ENCODE measurements at places on chromosomes 3 and 15.

- no peak for DNase-seq
Observed at GRCh38 chr15:101037090-101037830, 118.1 kb downstream of the LRRK1 start.

- no peak for DNase-seq
Observed at GRCh38 chr3:172516318-172517214, 6.7 kb downstream of the TNFSF10 start.

- no peak for DNase-seq
Observed at GRCh38 chr3:114622001-114622400, 328.2 kb downstream of the TIGIT start.

- DNase-seq = no peak
Observed at GRCh38 chr15:60406513-60407414, 9.0 kb upstream of the ANXA2 start.

DNA sequence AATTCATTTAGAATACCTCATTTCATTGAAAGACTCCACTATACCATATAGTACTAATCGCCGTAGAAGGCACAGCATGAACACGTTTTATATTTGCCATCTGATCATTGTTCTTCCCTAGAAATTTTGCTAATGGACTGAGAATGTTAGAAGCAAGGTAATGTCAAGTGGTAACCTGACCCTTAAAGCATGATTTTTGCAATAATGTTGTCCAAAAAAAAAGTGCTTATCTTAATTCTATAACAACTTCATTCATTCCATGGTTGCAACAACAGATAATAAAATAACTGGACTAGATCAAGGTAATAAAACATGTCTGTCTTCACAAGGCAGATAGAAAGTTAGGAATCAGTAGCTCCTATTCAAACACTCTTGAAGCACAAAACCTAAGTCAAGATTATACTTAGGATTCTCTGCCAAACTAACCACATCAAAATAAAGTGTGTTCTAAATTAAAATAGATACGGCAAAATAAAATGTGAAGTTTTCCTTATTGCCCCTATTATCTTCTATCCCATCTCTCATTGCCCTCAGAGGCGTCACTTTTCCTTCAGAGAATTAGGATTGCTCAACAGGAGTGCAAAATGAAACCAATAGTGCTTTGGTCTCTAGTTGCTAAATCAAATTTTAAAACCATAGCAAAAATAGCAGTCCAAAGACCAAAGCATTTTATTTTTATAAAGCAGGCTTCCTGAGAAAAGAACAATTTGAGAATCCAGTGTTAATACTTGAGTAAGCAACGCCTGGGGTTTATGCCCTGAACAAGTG lies 317.4 kb upstream of the UBE2E2 start:
- no peak for DNase-seq

DNA sequence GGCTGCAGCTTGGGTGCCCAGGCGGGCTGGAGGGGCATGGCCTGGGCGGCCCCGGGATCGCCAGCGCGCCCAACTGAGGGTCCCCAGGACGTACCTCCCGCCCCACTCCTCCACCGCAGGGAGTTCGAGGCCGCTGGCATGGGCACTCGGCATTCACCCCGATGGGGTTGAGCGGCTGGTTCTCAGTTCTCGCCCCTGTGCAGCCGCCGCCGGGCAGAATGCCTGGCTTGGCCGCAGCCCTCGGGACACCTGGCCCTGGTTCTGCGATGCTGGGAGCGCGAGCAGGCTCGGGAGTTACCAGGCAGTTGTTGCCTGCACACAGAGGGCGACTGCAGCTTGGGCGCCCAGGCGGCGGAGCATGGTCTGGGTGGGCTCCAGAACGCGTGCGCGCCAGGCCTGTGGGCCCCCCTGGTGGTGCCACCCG lies 121.4 kb downstream of the LMLN start:
- no peak for DNase-seq

DNA sequence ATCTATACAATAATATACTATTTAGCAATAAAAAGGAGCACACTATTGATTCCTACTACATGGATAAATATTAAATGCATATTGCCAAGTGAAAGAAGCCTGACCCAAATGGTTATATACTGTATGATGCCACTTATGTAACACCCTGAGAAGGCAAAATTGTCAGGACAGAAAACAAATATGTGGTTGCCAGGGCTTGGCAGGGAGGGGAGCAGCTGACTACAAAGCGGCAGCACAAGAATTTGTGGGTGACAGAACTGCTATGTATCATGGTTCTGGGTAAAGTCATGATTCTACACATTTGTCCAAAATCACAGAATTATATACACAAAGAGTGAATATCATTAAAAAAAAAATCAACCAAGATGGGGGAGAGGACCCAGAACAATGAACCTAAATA lies 22.5 kb downstream of the TBC1D2B start:
- no peak for DNase-seq

GRCh38 chr3:121064121-121064520 lies 156.1 kb downstream of the STXBP5L start:
- DNase-seq = no peak

GRCh38 chr3:159432682-159433340 lies 555.8 kb upstream of the IL12A start:
- no peak for DNase-seq

GRCh38 chr15:41567261-41567660 lies 8.2 kb downstream of the TYRO3 start:
- DNase-seq = no peak

DNA sequence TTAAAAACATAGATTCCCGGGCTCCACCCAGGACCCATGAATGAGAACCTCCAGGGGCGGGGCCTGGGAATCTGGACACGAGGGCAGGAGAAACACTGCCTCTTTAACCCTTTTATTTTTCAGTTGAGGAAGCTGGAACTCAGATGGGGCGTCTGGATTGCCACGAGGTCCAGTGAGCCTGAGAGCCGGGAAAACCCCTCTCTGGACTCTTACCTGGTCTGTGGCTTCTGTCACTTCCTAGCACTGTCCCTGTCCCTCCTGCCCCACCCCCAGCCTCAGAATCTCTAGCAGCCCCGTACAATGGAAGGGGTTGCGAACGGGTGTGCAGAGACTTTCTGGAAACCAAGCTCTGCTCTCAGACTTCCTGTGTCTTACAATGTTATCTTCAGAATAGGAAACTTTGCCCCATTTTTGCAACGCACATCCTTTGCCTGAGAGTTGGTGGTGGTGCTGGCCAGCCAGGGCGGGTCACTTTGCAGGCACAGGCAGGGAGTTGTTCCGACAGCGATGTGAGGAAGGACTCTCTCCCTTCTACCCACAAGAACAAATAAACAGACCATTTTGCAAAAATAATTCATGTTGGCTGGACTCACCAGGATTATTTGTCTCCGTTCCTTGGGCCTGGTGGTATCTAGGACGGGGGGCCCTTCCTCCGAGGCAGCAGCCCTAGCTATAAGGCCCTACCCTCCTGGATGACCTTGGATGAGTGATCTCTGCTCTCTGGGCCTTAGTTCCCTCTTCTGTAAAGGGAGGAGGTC lies 59.1 kb downstream of the SMAD6 start:
- no peak for DNase-seq

DNA sequence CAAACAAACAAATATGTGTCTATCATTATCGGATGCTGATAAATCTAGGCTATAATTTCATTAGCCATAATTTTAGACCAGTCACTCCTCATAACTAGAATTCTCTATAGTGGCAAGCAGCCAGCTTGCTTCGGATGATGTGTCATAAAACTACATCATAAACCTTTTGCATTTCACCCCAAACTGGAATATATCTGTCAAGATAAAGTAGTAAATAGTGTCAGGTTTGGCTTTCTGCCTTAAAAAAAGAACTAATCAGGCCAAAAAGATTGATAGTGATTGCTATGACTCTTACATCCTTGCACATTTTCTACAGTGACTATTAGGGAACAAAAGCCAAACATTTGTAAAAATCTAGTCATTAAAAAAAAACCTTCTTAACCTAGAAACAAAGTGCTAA lies 51.0 kb downstream of the DPPA2 start:
- no peak for DNase-seq

DNA sequence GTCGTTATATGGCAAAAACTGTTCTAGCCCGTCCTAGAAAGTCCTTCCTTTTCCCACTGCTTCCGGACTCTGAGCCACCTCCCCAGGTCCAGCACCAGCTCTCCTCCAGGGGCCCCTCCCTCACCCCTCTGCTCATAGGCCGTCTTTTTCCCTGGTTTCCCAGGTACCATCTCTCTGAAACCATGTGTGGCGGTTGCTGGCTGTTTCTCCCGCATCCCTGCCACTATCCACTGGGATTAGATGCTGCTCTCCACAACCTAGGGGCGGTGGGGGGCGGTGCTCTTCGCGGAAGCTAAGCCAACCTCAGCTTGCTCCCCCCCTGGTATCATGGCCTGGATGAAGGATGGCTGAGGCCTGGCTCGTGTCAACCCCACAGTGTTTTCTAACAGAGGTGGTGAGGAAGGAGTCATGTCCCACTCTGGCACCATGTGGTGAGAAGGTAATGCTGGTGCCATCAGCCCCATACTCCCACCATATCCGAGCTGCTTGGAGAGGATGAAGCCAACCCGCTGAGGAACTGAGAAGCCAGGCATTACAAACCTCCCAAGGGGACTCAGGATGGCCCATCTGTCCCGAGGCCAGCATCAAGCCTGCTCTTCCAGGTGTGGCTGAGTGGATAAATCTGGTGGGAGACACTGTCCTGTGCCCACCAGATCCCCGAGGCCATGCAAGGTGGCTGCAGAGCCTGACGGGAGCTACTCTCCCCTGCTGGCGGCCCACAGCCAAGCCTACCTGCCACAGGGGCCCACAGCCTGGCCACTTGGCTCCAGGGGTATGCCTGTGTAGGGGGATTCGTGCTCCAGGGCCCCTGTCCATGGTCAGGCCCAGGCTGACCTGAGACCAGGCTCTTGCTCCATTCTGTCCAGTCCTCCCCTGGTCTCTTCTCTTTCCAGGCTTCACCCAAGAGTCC lies 27.9 kb upstream of the SLC41A3 start:
- no peak for DNase-seq

DNA sequence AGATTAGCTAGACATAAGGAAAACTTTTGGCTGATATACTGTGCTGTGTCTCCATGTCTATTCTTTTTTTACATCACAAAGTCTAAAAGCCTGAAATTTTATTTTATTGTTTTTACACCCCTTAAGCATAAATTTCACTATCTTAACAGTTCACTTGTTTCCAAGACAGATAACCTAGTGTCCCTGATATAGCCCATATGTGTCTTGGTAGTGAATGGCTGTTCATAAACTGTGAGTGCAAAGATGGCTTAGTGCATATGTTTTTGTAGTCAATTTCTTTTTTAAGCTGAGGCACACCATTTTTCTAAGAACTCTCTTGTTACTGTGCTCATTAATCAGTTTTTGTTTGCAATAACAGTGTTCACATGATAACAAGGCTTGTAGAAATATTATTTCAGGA lies 381.1 kb downstream of the OXSM start:
- no peak for DNase-seq

- DNase-seq = no peak
Observed at GRCh38 chr15:65632780-65633375, 11.1 kb downstream of the SLC24A1 start.

GRCh38 chr3:194133661-194134230 lies 2.2 kb upstream of the HES1 start:
- DNase-seq = no peak

GRCh38 chr3:150450916-150451315 lies 42.8 kb downstream of the TSC22D2 start:
- DNase-seq = no peak

DNA sequence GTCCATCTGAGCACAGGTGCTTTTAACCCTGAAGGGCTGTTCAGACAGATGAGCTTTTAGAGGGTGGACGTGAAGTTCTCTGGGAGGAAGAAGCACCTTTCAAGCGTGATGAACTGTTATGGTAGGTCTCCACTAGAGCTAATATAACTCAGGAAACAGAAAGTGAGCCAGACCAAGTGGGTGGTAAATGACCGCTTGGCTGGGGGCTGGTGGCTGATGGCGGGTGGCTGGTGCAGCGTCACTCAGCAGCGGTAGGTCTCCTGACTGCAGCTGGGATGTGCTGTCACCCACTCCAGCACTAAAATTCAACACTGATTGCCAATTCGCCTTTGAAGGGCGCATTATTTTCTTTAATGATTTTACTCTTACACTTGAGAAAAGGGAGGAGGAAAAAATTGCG lies 31.2 kb upstream of the LACTB start:
- no peak for DNase-seq

- DNase-seq = no peak
Observed at GRCh38 chr3:134378818-134379217, 4.6 kb upstream of the AMOTL2 start.

GRCh38 chr3:181486141-181486885 lies 225.4 kb upstream of the SOX2 start:
- no peak for DNase-seq

Measured in GM18507 (cell line).